ENCODE measurements at places on chromosomes 16 and 17.
A peak's percentile ranks its signal among the peaks of the same experiment; 100 is the strongest.

DNA sequence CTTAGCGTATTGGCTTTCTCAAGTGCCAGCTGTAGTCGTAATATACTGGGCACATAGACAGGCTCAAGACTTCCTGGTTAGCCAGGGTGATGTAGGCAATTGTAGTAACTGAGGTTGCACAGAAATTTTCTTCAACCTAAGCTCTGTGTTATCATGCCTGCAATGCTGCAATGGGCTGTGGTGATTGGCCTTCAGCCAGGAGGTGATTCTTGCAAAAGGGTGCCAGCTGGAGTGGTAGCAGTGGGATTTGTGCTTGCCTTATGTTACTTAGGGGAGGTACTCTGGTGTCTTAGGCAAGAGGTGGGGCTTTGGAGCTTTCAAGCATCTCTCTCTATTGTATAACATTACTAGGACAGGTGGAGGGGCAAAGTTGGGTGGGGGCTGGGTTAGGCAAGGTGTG lies 495.1 kb downstream of the CDH11 start:
- no peak for DNase-seq

- DNase-seq, result peak; percentile 67
Observed at GRCh38 chr16:83954577-83955016, 1.6 kb downstream of the OSGIN1 start.

DNA sequence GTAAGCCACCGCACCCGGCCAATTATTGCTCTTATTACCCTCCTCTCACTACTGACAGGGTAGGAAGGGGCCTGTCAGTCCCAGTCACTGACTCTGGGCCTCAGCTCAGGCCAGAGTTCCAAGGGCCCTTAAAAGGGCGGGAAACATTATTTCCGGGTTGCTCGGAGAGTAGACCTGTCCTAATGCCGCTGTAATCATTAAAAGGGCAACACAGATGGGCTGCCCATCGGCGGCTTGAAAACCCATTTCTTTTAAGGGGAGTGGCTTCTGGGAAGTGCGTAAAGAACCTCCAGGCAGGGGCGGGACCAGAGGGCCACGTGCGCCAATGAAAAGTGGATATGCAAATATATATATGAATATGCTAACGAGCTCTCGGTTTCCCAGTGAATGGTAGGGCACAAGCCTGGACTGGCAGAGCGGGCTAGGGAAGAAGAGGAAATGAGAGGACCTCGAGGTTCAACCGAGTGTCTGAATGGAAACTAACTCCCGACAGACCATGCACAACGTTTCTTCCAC lies 26.6 kb downstream of the PIPOX start:
- no peak for DNase-seq

DNA sequence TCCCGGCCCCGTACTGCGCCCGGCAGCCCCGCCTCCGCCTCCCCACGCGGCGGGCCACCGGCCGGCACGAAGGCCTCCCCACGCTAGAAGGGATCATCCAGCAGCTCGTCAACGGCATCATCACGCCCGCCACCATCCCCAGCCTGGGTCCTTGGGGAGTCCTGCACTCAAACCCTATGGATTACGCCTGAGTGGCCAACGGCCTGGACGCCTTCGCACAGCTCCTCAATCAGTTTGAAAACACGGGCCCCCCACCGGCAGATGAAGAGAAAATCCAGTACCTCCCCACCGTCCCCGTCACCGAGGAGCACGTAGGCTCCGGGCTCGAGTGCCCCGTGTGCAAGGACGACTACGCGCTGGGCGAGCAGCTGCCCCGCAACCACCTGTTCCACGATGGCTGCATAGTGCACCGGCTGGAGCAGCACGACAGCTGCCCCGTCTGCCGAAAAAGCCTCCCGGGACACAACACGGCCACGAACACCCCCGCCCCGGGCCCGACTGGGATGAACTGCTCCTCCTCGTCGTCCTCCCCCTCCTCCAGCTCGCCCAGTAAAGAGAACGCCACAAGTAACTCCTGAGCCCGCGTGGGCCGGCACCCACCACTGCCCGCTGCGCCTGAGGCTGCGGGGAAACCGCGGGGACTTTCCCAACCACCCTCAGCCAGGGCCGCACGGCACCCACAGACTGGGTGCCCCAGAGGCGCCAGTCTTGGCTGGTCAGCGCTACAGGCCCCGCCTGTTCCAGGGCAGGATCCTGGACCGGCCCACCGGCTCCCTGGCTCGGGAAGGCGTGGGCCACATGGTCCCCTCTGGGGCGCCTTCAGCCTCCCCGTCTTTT lies 39.0 kb upstream of the AKAP1 start:
- peak; percentile 36 for DNase-seq

DNA sequence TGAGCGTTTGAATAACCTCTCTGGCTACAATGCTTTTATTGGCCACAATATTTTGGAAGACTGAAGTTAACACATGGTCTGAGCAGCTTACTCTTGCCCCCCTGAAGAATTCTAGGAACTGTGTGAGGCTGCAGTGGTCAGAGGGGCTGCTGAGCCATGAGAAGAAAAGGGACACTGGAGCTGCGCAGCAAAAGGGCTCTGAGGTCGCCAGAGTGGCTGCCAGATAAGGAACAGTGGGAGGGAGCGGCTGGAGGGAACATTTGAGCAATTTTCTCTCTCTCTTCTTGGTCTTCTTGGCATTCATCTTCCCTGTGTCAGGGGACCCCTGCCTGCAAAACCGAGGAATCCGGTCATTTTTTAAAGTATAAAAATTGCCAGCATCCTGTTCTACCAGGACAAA lies 66.1 kb downstream of the CPPED1 start:
- DNase-seq, result no peak

DNA sequence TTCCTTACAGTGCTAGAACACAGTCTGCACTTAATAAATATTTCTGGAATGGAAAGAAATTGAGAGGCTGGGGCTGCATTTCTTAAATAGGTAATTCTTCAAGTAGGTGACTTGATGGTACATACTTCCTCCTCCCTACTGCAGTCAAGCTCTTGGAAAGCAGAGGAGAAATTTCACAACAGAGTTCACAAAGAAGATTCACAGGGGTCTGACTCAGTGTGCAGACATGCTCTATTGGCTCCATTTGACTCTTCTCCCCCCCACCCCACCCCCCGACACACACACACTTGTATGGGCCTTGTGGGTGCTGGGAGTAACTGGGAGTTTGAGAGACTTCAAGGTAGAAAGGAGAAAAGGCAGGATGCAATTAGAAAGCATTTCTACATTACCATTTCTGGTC lies 6.2 kb upstream of the MYOCD start:
- peak; percentile 25 for DNase-seq

- no peak for DNase-seq
Observed at GRCh38 chr17:28046034-28046825, 3.8 kb downstream of the NLK start.

DNA sequence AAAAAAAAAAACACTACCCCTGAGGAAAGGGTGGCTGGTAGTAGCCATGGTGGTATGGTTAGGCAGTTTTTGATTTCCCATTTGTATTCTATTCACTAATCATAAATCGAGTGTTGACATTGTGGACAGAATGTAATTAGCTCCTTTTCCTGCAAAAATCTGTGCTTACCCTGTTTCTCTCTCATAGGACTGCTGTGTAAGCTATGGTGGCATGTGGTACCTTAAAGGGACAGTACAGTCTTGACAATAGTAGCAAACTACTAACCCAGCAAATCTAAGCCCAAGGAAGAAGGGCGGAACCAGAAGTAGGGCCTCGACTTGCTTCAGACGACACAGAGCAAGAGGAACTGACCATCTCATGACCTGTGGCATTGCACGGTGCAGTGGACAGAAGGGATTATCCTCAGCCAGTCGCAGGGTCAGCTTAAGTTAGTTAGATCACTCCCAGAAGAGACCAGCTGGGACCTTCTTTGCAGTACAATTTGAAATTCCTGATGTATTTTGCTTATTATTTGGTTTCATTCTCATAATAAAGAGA lies 36.3 kb downstream of the POLR3E start:
- no peak for DNase-seq

GRCh38 chr17:67520252-67520906 lies 143.3 kb downstream of the PITPNC1 start:
- DNase-seq, result peak; percentile 33

GRCh38 chr16:65185241-65185778 lies 63.4 kb upstream of the CDH11 start:
- DNase-seq, result no peak

DNA sequence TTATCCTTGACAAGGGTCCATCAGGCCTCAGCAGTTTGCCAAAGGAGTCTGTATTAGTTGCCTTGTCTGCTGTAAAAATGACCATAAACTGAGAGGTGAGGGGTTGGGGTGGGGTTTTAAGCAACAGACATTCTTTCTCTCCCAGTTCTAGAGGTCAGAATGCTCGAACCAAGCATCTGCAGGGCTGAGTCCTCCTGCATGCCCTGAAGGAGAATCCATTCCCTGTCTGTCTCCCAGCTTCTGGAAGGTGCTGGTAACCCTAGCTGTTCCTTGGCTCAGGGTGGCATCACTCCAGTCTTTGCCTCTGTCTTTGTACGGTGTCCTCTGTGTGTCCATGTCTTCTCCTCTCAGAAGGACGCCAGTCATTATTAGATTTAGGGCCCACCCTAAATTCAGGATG lies 17.5 kb upstream of the IRF8 start:
- no peak for DNase-seq

GRCh38 chr17:58913971-58914769 lies 158.5 kb downstream of the PPM1E start:
- DNase-seq, result no peak

GRCh38 chr17:75348386-75349012 lies 57.0 kb downstream of the GRB2 start:
- DNase-seq, result no peak

DNA sequence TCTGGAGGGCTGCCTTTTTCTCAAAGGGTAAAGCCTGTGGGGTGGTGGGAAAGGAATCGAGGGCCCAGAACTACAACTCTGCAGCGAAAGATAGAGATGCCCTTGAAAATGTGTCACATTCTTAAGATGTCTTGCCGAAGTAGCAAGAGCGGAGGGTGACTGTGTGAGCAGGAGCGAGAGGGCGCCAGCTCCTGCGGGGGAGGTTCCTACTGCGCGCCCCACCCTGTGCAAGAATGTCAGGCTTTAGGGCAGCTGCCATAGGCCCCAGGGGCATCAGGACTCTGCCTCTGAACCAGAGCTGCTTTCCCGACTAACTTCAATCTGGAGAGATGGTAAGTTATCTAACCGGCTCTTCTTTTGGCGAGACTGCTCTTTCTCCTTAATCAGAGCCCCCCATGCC lies 11.8 kb upstream of the ITGAE start:
- DNase-seq, result no peak

DNA sequence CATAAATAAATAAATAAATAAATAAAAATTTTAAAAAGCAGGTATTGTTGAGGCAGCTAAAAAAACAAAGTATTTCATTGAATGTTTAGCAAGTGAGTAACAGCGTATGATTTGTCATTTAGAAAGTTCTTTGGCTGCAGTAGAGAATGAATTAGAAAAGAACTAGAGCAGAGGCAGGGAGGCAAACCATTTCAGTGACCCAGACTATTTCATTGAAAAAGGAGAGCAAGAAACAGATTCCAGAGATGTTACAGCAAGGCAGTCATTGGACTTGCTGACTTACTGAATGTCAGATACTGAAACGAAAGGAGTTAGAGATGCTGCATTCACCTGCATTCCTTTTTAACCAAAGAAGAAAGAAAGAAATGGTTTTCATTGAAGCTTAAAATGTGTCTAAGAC lies 105.5 kb upstream of the HLF start:
- DNase-seq, result no peak

GRCh38 chr16:85546585-85547447 lies 66.3 kb upstream of the GSE1 start:
- DNase-seq, result no peak

DNA sequence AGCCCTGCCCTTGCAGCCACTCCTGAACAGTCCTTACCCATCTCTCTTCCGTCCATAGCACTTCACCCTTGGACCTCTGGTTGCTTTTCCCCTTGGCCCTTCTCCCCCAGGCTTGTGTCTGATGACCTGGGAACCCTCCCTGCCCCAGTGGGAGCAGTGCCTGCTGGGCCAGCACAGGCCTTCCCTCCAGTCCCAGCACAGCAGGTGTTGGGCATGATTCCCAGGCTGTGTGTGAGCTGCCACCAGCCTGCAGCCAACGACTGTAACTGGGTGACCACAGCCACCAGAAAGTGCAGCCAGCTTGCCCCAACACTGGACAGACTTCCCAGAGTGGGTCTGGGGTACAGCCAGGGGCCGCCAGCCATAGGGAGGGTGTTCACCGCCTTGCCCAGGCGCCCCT lies 30.0 kb downstream of the CRAMP1 start:
- DNase-seq, result no peak

DNA sequence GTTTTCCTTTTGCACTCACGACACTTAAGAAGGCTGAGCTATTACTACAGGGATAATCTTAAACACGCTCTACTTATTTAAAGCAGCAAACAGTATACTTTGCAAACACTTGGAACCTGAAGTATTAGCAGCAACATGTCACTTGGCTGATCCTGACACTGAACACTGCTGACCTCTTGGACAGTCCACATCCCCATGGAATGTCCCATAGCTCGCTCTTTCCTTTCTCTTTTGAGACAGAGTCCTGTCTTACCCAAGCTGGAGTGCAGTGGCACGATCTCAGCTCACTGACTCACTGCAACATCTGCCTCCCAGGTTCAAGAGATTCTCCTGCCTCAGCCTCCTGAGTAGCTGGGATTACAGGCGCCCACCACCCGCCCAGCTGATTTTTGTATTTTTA lies 26.4 kb downstream of the SMYD4 start:
- no peak for DNase-seq

GRCh38 chr16:87343753-87344050 lies 26.5 kb upstream of the C16orf95 start:
- DNase-seq, result no peak

- DNase-seq, result peak; percentile 91
Observed at GRCh38 chr17:50478391-50479381, at the start of gene RSAD1. Gene RSAD1 (plus strand): TSS chr17:50478860. CDS start chr17:50478885, 25 bp downstream.

GRCh38 chr17:80424261-80424660 lies 9.3 kb downstream of the ENDOV start:
- DNase-seq, result no peak

- DNase-seq, result no peak
Observed at GRCh38 chr16:47016700-47017133, 43.2 kb upstream of the DNAJA2 start.

GRCh38 chr16:74568961-74569631 lies 37.8 kb downstream of the GLG1 start:
- peak; percentile 27 for DNase-seq

GRCh38 chr16:30439720-30440348 lies 5.8 kb downstream of the SEPHS2 start:
- DNase-seq, result no peak

GRCh38 chr16:46582313-46582712 lies 38.9 kb downstream of the SHCBP1 start:
- DNase-seq, result no peak

GRCh38 chr17:62191390-62192361 lies 126.6 kb upstream of the MED13 start:
- DNase-seq, result no peak

DNA sequence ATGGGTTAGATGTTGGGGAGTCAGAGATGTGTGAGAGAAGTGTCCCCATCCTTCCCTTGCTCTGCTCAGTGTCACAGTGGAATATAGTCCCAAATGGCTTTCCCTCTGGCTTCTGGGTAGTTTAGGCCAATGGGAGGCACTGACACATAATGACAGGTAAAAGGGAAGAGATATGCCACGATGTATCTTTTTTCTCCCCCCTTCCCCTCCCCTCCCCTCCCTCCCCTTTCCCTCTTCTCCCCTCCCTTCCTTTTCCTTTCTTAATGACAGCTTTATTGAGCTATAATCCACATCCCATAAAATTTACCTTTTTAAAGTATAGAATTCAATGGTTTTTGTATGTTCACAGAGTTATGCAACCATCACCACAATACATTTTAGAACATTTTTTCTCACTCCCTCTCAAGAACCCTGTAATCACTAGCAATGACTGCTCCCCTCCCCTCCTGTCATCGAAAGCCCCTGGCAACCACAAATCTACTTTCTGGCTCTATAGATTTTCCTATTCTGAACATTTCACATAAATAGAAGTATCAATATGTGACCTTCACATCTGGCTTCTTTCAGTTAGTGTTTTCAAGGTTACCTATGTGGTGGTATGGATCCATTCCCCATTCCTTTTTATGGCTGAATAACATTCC lies 617 bp upstream of the CCR7 start:
- no peak for DNase-seq
